ENCODE measurements at places on chromosomes 12 and 14. TPM values are rescaled to one million over a fixed set of nuclear protein-coding genes. Genes with fewer than 3 reads are reported as not detected.

The NPAS3 gene
- total RNA-seq = 0.34 TPM

The AQP2 gene
- total RNA-seq = not detected

The PLEKHH1 gene
- 1.8 TPM for total RNA-seq

The PMEL gene
- total RNA-seq = 1.1 TPM

The SRRM4 gene
- total RNA-seq = not detected

The NXPH4 gene
- total RNA-seq = 2.5 TPM

The TPH2 gene
- total RNA-seq = not detected

The SPIC gene
- not detected for total RNA-seq

The RAB3IP gene
- 12.9 TPM for total RNA-seq

The NFATC4 gene
- total RNA-seq = 42.5 TPM

The NOVA1 gene
- 4.5 TPM for total RNA-seq

The MANSC1 gene
- total RNA-seq = 56.6 TPM

The CCDC197 gene
- total RNA-seq = not detected

The NYNRIN gene
- total RNA-seq = 8.5 TPM

The NKX2-8 gene
- total RNA-seq = not detected

The FLRT2 gene
- total RNA-seq = 153 TPM

- DNase-seq = no peak
Observed at GRCh38 chr12:2959192-2959504, at the start of gene TEAD4. Gene TEAD4, plus strand, starts transcription at chr12:2959397.

- DNase-seq = no peak
Observed at GRCh38 chr14:101070540-101071492, 167.3 kb upstream of the RTL1 start.

- DNase-seq = no peak
Observed at GRCh38 chr12:5512601-5512970, 80.7 kb downstream of the NTF3 start.

DNA sequence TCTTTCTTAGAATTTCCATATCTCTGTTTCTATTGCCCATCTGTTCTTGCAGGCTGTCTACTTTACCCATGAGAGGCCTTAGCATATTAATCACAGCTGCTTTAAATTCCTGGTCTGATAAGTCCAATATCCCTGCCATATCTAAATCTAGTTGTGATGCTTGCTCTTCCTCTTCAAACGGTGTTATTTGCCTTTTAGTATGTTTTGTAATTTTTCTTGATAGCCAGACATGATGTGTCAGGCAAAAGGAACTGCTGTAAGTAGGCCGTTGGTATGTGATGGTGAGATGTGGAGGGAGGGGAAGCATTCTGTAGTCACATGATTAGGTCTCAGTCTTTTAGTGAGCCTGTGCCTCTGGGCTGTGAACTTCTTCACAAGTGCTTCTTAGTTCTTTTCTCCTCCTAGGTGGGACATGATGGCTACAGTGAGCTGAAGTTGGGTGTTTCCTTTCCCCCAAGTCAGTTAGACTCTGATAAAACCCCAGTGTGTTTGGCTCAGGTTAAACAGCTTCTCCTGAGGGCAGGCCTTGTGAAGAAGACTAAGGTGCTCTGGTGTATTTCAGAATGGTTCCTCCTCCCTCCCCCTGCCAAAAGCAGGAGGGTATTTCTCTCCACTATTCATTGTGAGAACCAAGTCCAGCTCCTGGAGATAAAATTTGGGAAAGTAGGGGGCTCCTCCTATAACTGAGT is 195.9 kb upstream of the PARP11 start:
- no peak for DNase-seq

GRCh38 chr12:43306066-43306465 is 245.9 kb downstream of the ADAMTS20 start:
- DNase-seq = no peak

DNA sequence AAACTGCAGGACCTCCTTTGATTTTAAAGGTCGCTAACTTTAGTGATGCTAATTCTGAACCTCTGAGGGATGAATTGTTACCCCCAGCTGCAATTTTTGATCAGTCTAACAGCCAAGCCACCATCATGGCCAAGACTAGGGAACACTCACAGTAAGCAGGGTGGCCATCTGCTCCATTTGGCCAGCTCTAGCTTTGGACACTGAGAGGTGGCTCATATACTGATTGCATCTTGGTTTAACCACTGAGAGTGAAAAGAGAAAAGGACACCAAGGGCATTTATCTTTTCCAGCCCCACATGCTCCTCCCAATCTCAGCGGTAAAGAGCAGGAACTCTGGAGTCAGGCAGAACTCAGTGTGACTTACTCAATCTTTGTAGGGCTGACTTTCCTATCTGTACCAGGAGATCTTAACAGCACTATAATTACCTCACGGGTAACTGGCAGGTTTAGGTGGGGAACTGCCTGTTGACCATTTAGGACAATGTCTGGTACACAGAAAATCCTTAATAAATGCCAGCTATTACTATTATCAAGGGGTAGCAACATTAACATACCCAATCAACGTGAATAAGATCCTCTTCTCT is 6.2 kb downstream of the LPCAT3 start:
- DNase-seq = no peak

- peak; percentile 22 for DNase-seq
Observed at GRCh38 chr12:24948757-24949722, at the start of gene BCAT1. Gene BCAT1, minus strand, starts transcription at chr12:24949101. Its CDS starts 169 bp downstream, at chr12:24948932.

GRCh38 chr14:102911541-102911951 is 10.9 kb upstream of the AMN start:
- DNase-seq = no peak

- DNase-seq = no peak
Observed at GRCh38 chr12:97756066-97756666, 293.6 kb downstream of the RMST start.

DNA sequence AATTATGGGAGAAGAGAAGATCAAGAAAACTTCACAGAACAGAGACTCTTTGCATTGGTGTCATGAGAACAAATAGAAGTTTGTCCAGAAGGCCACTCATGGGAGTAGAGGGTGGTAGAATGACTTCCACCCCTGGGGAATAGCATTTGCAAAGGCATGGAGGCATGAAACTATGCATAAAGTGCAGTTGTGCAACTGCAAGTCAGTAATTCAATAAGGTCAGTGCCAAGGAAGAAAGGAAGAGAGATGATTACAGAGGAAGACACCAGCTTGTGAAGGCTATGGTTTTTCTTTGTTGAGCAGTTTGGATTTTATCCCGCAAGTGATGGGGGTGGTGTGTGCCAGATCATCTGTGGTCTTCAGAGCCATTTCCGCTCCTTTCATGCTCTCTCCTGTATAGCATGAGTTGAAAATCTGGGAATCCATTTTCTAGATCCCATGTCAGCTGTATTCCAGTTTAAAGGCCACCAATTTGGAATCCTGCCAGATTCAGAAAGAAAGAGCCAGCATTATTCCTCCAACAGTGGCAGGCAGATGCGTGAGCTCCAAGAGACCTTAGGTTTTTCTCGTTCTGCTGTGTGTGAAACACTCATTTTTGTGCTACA is 67.6 kb upstream of the GRIN2B start:
- no peak for DNase-seq

DNA sequence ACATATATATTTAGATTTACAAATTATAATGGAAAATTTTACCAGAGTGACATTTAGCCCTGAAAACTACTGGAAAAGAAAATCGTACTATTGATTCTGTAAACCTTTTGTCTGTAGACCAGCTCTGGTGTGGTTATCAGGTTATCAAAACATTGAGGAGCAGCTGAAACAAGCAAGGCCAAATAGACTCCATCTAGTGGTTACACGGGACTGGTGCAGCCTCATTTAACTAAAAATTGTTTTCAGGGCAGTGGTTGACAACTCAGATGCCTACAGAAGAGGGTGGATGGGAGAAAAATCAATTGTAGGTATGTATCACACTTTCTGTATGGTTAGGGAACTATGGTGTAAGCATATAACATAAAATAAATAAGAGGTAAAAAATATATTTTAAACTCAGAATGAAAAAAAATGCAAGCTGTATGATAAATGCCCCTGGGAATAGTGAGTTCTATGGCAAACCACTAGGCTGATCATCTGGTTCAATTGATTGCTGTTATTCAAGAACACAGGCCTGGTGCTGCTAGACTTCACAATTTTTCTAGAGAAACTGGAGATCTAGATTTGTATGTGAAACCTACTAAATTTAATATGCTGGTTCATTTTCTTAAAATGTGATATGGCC is 51.2 kb downstream of the ACSS3 start:
- DNase-seq = peak; percentile 31

DNA sequence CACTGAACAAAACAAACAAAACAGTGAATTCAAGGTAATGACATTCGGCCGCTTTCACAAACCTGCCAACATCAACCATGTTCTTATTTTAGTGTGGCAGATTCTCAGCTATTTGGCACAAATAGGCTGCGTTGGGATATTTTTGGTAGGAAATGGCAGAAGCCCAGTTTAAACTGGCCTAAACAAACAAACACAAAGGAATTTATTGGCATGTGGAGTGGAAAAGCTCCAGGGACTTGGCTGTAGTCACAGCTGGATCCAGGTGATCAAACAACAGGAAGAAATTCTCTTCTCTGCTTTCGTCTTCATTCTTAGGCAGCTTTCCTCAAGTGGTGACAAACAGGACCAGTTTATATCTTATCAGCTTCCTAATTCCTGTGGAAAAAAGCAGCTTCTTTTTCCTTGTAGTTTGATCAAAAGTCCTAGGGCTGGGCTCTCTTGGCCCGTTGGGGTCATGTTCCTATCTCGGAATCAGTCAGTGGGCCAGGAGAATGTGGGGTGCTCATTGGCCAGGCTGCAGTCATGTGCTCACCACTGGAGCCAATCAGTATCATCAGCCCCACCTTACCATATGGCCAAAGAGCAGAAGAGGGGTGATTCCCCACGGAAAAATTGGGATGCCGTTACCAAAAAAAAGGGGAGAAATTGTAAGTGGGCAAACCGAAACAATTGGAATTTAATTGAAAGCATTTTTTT is 22.6 kb downstream of the C12orf75 start:
- DNase-seq = peak; percentile 42

DNA sequence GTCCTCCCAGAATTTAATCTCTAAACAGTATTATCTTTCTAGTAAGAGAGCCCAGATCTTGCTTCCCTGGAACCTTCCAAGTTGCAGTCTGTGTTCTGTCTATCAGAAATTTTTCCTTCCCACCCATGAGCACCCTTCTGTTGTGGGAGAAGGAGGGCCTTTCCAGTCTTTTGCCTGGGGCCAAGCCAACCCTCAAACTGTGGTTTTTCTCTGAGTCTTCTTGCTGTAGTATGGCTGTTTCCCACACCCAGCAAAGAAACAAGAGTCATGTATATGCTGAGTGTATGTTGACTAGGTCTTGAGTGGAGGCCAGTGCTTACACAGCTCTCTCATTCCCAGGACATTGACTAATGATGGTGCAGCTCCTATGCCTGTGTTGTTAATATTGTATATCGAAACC is 104.5 kb downstream of the TGFB3 start:
- no peak for DNase-seq

GRCh38 chr12:116719731-116720528 is 17.9 kb downstream of the SPRING1 start:
- no peak for DNase-seq

- DNase-seq = no peak
Observed at GRCh38 chr14:94646066-94646465, 33.9 kb downstream of the SERPINA3 start.

DNA sequence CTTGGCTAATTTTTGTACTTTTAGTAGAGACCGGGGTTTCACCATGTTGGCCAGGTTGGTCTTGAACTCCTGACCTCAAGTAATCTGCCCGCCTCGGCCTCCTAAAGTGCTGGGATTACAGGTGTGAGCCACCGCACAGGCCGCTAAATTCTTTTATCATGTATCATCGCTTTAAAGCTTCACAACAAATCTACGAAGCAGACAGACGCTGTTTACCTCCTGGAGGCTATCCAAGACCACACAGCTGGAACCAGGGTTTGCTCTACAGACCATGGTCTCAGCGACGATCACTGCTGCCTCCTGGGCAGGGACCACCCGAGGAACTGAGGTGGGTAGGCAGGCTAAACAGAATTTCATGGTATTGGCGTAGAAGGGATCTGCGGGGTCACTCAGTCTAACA is 27.2 kb downstream of the KRT80 start:
- DNase-seq = no peak

DNA sequence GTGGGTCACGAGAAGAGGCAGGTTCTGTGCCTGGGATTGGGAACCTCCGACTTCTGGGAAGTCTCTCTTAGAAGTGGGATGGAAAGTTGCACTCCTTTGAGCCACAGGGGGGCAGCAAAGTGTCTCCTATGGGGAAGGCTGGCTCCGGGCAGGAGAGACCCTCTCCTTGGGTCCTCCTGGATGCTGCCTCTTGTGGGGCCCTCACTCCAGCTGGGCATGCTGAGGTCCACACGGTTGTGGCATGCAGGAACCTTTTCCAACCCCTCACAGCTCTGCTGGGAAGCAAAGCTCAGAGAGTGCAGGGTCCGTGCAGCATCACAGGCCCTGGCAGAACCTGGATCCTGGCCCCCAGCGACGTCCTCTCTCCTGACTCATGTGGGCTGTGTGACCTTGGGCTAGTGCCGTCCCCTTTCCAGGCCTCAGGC is 17.4 kb downstream of the SDSL start:
- no peak for DNase-seq

- no peak for DNase-seq
Observed at GRCh38 chr14:88037325-88037724, 32.4 kb downstream of the GPR65 start.

GRCh38 chr12:81359736-81360135 is 281.9 kb downstream of the ACSS3 start:
- no peak for DNase-seq

DNA sequence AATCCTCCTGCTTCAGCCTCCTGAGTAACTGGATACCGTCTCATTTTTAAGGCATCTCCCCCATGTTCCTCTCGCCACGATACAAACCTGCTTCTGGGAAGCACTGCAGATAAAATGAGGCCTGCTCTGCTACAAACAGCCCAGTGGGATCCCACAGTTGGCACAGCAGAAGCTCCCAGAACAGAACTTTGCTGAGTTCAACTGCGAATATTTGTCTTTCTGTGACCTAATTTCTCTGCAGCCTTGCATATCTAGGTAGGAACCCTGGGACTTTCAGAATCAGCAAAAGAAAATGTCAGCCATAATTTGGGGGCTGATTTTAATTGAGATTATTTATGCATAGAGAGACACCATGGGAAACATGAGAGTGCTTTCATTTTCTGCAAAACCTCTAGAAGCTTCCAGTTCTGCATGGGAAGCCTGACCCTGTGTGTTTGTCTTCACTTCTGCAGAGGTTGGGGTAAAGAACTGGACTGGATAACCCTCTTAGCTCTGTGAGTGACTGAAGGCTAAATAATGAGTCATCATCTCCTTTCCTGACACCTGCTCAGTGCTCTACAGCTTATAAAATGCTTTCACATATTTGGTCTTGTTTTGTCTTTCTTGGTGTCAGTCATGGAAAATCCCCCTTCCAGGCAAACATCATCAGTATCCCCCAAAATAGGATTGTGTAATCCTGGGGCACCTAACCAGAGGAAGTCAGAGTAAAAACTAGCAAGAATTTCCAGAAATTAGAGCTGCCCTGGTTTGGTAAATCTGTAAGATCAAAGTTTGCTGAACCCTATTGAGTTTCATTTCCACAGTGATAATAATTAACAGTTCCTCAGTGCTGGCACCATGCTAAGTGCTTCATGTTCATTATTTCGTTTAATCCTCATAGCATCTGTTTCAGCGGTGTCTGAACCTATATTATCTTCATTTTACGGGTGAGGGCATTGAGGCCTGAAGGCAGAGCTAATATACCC is 185.8 kb downstream of the SLC15A4 start:
- no peak for DNase-seq

GRCh38 chr12:20704860-20705259 is 9.7 kb downstream of the SLCO1C1 start:
- DNase-seq = peak; percentile 33

- DNase-seq = no peak
Observed at GRCh38 chr12:80038062-80038560, 61.2 kb upstream of the OTOGL start.
